ENCODE measurements at places on chromosomes 6 and 20.

GRCh38 chr20:46945465-46945864 is 50.8 kb downstream of the EYA2 start:
- DNase-seq: no peak

GRCh38 chr6:125699591-125699990 is 49.8 kb upstream of the HEY2 start:
- DNase-seq: no peak

DNA sequence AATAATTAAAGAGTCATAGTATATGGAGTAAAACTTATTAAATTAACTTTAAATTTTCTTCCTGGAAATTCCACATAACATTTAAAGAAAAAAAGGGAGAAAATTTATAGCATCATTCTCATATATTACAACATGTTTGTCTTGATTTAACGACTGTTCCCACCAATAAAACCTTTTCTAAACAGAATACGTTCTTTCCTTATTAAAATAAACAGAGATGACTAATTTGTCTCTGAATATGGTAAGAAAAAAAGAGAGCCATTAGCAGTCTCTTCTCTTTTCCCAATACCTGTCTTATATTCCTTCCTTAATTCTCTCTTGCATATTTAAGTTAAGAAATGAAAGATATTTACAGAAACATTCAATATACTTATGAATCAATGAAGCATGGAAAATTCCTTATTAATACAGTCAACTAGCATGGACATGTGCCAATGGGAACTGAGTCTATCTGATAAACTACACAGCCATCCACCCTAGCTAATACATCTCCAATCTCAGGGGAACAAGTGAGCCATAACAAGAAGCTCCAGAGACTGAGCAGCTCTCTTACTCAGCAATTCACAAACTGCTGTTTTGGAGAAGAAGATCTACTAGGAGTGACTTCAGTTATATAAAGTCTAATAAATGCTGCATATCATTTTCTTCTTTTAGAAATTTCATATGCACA is 347.1 kb upstream of the MANEA start:
- no peak for DNase-seq

- no peak for DNase-seq
Observed at GRCh38 chr6:1312203-1312472, 240 bp downstream of the FOXQ1 start.

GRCh38 chr6:113375950-113376846 is 480.9 kb upstream of the MARCKS start:
- DNase-seq: no peak

DNA sequence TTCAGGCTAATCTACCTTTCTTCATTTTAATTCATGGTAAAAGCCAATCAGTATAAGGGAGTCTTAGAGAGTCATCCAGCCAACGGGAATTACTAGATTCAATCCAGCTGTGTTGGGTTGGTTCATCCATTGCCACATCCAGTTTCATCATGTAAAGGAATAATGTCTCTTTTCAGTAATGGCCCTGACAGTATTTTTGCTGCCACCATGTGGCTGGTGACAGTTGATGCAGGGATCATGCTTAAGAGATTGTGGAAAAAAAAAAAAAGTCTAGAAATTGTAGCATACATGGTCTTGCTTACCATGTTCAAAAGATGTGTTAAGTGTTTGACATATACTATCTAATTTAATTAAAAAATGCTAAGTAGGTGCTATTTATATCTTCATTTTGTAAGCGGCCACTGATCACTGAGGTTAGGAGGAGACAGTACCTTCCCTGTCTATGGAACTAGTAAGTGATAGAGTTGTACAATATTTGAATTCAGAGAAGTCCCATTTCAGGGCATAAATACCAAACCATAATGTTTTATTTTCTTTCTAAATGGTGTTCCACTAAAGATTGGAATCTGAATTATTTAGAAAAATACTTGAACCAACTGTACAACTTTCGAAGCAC is 135.9 kb downstream of the KHDRBS2 start:
- DNase-seq: peak; percentile 51

DNA sequence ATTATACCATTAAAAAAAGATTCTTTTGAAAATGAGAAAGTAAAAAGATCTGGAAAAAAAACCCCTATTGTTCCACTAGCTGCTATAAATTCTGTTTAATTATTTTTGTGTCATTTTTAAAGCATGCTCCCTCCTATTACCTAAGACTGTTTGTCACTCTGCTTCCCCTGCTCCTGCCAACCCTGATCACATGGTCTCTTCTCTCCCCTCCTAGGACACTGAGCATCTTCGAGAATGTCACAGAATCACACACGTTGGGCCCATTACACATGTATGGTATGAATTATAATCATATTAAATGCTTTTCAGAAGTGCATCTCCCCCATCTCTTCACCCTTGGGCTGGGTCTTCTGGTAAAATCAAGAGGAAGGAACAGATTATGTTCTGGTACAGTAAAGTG is 6.2 kb downstream of the SNAP91 start:
- DNase-seq: no peak

DNA sequence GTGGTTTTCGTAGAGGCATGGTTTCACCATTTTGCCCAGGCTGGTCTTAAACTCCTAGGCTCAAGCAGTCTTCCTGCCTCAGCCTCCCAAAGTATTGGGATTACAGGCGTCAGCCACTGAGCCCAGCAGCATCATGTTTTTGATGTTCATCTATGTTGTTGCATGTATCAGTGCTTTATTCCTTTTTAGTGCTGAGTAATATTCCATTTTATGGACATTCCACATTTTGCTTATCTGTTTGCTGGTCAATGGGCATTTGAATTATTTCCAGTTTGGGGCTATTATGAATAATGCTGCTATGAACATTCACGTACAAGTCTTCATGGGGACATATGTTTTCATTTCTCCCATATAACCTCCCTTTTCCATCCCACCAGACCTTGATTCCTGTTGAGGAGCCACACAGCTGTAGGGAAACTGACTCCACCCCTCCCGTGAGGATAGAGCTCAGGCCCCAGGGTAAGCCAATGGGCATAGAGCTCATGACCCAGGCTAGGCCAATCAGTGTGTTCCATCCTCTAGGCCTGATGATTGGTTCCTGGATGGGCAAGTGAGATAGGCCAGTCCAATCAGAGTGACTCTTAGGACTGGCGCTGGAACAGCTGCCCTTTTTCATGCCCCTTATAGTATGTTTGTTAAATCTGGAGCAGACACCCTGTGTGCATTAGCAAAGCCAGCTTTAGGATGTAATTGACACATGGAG is 49.5 kb downstream of the DLGAP4 start:
- no peak for DNase-seq

GRCh38 chr6:167742719-167743303 is 83.9 kb upstream of the AFDN start:
- peak; percentile 18 for DNase-seq

DNA sequence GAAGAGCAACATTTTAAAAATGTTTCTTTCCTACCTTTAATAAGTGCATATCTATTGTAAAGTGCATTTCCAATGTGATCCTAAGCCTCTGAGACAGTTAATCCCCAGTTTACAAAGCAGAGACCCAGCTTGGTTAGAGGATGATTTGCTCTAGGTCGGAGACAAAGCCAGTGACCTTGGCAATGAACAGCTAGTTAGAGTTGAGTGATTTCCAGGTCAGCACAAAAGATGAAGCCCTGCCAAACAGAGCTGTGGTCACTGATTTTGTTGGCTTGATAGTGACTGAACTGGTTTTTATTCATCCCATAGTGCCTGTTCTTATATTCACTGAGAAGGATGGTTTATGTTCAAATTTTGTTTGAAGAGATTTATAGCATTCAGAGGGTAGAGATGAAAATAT is 56.6 kb upstream of the CD83 start:
- no peak for DNase-seq

- no peak for DNase-seq
Observed at GRCh38 chr6:128605961-128606360, 85.6 kb upstream of the PTPRK start.

DNA sequence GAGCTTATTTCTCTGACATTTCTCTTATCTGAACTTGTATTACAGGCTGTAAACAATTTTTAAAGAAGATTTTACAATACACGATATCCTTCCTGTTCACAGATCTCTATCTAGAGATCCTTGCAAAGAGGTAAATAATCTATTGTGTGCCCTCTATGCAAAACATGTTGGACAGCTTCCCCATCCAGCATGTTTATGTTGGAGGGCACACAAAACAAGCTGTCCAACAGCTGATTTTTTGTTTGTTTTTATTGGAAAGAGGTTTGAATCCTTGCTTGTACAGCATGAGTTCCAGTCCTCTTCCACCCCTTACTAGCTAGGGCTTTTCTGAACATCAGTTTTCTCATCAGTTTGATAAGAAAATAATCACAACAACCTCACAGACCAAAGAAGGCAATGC is 62.3 kb upstream of the SYNDIG1 start:
- no peak for DNase-seq

DNA sequence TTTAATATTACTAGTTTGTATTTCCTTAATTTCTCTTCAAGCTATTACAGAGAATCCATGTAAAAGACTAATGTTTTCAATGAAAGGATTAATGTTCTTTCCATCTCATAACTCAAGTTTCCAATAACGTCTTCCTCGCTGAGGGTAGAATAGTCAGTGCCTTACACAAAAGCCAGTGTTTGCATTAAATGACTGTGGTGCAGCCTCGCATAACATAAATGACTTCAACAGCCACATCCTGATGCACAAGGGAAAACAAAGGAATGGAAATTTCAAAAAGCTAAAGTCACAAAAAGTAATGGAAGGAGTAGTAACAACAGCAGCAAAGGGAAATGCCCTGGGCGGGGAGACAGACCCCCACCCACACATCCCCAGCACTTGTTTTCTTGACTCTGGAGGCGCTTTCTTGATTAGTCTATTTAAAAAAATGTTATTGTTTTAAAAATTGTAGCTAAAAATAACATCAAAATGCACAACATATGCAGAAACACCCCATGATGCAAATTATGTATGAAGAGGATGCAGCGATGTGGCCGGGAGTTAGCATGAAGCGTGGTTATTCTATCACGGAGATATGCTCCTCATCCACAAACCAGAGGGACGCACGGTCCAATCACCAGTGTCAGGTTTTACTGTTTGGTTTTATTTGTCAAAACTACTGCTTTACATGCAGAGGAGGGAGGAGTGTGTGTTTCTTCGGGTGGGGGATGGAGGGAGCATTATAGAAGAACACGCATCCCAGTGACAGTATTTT is 228.6 kb downstream of the GMPR start:
- DNase-seq: no peak

- no peak for DNase-seq
Observed at GRCh38 chr20:43191946-43192863, 2.5 kb upstream of the PTPRT start.

- DNase-seq: peak; percentile 42
Observed at GRCh38 chr6:75210885-75211739, 5.3 kb upstream of the COL12A1 start.

GRCh38 chr6:511488-512137 is 120.1 kb downstream of the IRF4 start:
- no peak for DNase-seq

DNA sequence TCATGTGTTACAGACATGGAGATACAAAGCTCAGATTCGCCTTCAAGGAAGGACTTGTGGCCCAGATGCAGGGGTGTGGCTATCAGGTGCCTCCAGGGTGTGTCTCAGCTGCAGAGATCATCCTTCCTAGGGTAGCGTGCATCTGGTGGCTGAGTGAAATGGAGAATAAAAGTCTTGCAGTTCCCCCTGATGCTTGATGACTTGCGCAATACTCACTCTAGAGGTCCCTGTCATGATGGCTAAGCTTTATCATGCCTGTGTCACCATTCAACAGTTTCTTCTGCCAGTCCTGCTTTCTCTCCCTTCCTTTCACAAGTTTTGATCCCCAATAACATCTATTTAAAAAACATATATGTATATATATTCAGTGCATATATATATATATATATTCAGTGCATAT is 228.1 kb downstream of the PAX1 start:
- DNase-seq: no peak

- no peak for DNase-seq
Observed at GRCh38 chr6:69693762-69694161, 103.0 kb downstream of the LMBRD1 start.

GRCh38 chr6:39997101-39997635 is 62.9 kb upstream of the MOCS1 start:
- no peak for DNase-seq

DNA sequence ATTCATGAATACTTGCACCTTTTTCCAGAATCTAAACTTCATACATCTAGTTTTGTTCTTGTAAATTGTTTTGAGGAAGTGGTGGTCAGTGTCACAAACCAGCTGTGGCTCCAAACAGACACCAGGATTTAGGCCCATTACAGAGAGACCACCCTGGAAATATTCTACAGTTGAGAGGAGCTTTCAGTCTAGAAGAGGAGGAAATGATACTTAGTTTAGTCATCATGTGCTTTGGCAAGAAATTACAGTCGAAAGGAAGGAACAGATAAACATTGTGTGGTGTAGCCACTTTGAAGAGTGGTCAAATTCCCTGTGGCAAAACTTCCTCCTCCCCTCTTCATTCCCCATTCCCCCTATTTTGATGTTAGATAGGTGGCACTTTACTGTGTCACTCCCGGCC is 15.7 kb downstream of the DCBLD1 start:
- DNase-seq: no peak

DNA sequence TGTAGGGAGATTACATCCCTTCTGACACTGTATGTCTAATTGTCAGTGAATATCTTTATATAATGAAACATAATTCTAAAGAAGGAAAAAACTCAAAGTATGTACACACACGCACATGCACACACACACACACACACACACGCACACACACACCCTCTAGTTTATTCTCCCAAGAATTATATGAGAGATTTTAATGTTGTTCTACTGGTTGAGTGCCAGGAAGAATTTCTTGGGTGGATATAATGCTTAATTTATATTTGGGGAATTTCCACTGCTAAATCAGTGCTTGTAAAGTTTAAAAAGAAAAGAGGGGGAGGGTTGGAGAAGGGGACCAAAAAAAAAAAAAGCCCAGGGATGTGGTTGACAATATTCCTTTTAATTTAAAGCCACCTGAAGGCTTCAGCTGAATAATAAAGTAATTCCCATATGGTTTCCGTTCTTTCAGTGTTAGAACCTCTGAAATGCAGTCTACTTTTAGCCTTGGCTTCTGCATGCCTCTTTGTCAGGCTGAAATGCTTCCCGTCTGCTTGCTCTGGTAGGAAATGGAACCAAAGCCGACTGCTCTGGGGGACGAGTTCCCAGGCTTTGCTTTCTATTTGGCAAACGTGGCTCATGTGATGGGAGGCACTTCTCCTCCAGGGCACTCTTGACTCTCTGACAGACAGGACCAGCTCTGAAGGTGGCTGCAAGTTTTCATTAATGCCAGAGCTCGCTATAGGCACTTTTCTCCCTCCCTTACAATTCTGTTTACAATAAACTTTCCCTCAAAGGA is 225.4 kb downstream of the PRL start:
- DNase-seq: peak; percentile 36

DNA sequence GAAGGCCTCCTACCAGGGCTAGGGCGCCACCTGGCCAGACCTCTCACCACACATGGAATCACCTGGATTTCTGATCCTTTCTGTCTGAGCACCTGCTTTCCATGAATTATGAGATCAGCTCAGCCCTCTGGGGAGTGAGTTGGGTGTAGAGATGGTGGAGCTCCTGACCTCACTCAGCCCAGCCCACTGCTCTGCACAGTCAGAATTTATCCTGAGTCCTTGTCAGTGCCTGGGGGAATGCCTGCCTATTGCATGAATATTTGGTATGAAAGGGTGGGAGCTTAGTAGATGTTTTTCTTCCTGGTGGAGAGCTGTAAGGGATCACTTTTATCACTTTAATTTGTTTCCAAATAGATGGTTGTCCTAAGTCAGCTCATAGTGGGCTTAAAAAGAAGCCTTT is 47.5 kb downstream of the DTD1 start:
- DNase-seq: no peak
